ENCODE measurements at places on chromosomes 7 and 10. TPM values are rescaled to one million over a fixed set of nuclear protein-coding genes. Genes with fewer than 3 reads are reported as not detected.

CPED1 gene
- total RNA-seq = 196 TPM

- DNase-seq = no peak
- no peak overlapping the region for H3K27ac ChIP-seq
- H3K4me1 ChIP-seq = no peaks in the 10 kb centered on the region
- H3K27me3 ChIP-seq = peaks cover 5% of the 10 kb centered on the region
- no peak overlapping the region for H3K4me3 ChIP-seq
Observed at GRCh38 chr10:118981946-118982345, 47.6 kb upstream of the NANOS1 start.

DNA sequence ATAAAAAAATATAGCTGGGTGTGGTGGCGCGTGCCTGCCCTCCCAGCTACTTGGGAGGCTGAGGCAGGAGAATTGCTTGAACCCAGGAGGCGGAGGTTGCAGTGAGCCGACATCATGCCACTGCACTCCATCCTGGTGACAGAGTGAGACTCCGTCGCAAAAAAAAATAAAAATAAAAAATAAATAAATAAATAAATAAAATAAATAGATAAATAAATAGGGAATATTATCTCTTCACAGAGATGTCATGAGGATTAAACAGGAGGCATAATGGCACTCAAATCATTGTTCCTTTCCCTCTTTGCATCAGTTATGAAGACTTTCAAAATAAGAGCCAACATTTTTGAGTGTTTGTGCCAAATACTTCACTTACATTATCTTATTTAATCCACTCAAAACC, 32.0 kb upstream of the BMPR1A start:
- no peaks in the 10 kb centered on the region for H3K4me1 ChIP-seq

DNA sequence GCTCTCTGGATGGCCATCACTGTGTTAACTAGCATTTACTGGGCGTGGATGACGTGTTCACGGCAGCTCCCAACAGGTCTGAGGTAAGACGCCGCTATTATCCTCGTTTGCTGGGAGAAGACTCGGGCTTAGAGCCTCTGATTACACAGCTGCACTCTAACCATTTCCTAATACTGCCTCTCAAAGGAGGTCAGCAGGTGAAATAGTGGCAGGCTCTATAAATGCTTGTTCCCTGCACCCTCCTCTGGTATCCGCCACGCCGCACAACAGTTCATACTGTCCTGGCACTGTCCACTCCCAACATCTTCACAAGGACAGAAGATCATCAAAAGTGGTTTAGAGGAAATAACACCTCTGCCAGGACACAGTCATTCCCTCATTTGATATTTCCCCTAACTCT, 28.3 kb downstream of the HIPK2 start:
- peaks cover under 1% of the 10 kb centered on the region for H3K36me3 ChIP-seq
- DNase-seq = no peak
- no peak overlapping the region for H3K4me3 ChIP-seq

DNA sequence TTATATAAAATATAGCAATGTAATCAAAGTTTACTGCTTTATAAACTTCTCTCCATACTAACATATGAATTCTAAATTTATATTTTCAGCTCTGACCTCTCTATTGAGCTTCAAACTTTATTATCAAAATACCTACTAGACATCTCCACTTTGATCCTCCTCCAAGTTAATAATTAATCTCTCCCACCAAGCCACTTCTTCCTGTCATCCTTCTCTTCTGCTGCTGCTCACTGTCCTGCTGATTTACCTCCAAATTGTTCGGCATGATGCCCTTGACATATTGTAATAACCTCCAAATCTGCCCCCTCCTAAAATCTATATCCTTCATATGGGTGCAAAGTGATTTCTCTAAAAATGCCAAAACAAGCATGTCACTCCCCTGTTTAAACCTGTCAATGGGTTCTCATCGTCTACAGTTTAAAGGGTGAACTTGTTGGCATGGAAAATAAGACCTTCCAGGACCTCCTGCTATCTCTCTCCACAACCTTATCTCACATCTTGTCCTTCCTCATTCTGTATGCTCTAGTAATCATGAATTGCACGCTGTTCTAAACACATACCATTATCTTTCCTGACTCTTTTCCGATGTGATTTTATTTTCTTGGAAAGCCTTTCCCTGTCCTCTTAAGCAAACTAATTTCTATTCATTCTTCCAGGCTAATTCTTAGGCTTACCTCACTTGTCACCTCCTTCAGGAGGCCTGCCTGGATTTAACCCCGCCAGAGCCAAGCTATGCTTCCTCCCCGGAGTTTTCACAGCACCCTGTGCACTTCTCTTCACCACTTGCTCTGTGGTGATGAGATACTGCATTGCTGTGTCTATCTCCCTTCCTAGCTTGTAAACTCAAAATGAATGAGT, 52.1 kb upstream of the STK17A start:
- peaks cover 4% of the 10 kb centered on the region for H3K27me3 ChIP-seq
- no peak overlapping the region for H3K27ac ChIP-seq
- no peak for DNase-seq
- H3K36me3 ChIP-seq = no peaks in the 10 kb centered on the region

ZNF32 gene
- 60.1 TPM for total RNA-seq

CRTAC1 gene
- not detected for total RNA-seq

DNA sequence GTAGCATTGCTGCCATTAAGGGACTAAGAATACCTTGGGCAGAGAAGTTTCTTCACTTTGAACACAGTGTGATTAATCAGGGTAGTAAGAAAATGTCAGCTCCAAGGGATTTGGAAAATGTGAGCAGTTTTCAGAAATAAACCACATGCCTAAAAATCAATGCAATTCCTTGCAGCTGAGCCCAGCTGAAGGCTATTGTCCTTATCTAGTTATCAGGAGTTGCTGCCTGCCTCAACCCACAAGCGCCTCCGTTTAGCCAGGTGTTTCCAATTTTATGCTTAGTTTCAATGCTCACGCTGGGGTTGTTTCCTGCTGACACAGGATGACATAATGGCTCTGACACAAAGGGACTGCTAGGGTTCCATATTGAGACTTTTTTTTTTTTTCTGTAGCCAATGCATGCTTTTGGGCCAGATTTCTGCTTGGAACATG, 132.3 kb upstream of the ANK3 start:
- peaks cover 2% of the 10 kb centered on the region for H3K4me1 ChIP-seq
- no peak overlapping the region for H3K4me3 ChIP-seq
- H3K36me3 ChIP-seq = no peaks in the 10 kb centered on the region
- no peaks in the 10 kb centered on the region for H3K27me3 ChIP-seq

GRCh38 chr10:83723080-83723479, 416.2 kb upstream of the GHITM start:
- H3K27me3 ChIP-seq = no peaks in the 10 kb centered on the region
- H3K4me1 ChIP-seq = no peaks in the 10 kb centered on the region
- H3K36me3 ChIP-seq = no peaks in the 10 kb centered on the region

DNA sequence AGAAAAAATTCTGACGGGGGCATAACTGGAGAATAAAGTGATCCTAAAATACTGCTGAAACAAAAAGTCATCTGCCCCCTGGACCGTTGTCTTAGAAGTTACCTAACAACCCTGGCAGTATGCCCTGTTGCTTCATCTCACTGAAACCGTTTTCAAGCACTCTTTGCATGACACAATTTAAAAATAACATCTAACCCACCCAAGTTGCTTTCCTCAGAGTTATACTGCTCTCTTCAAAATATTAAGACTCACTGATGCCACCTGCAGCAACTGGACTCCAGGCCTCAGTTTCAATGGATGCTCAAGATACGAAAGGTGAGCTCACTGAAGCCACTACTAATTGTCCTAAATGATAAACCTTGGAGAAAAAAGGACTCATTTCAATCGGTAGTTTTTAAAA, 57.4 kb downstream of the CDK6 start:
- peak; percentile 79 for DNase-seq
- H3K4me3 ChIP-seq = no peak overlapping the region
- H3K27ac ChIP-seq = no peak overlapping the region
- H3K4me1 ChIP-seq = peaks cover 2% of the 10 kb centered on the region
- no peaks in the 10 kb centered on the region for H3K36me3 ChIP-seq
- H3K27me3 ChIP-seq = no peaks in the 10 kb centered on the region

- H3K27me3 ChIP-seq = no peaks in the 10 kb centered on the region
- H3K4me3 ChIP-seq = no peak overlapping the region
- DNase-seq = no peak
- no peak overlapping the region for H3K27ac ChIP-seq
- H3K4me1 ChIP-seq = no peaks in the 10 kb centered on the region
Observed at GRCh38 chr7:156139633-156140032, 327.4 kb upstream of the SHH start.

Data from fibroblast of lung (primary cell).